ENCODE measurements at places on chromosomes 1 and 21.

- no peak for DNase-seq
These were observed 13.3 kb downstream of the PMF1 start for GRCh38 chr1:156226116-156226538.

GRCh38 chr21:45543371-45543709, 1.1 kb upstream of the SLC19A1 start:
- DNase-seq: no peak

DNA sequence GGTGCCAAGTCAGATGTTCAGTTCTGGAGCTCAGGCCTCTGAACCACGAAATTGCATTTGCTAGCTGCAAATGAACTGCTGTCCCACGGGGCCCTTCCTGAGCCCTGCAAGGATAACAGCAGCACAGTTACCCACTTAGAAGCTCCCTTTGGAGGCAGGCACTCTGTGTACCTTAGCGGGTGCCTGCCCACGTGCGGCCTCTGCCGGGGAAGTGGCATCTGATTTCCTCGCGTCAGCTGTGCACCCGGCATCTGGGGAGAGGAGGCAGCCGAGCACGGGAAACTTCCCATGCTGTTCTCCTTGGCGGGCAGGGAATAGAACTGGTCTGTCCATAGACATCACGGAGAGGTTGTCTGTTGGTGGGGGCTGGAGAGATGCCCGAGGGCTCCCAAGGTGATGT, 148.0 kb upstream of the C1orf174 start:
- DNase-seq: no peak

- no peak for DNase-seq
These were observed 36.8 kb upstream of the BMP8B start for GRCh38 chr1:39825432-39825941.

Data from stimulated activated CD8-positive, alpha-beta memory T cell treated with anti-CD3 and anti-CD28 coated beads, Interleukin-2, amount 100 ng/mL, for 48 hours (primary cell).